Activated CD4-positive, alpha-beta T cell treated with anti-CD3 and anti-CD28 coated beads, Interleukin-2, amount 50 U/mL, for 24 hours (primary cell): ENCODE measurements at places on chromosomes 2 and 18.

DNA sequence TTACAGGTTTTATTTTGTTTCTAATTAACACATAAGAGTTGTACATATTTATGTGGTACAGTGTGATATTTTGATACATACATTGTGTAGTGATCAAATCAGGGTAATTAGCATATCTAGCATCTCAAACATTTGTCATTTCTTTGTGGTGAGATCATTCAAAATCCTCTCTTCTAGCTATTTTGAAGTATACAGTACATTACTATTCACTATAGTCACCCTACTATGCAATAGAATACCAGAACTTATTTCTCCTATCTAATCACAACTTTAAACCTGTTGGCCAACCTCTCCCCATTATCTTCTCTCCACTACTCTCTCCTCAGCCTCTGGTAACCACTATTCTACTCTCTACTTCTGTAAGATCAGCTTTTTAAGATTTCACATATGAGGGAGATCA is 325.8 kb downstream of the CYP26B1 start:
- DNase-seq = no peak

DNA sequence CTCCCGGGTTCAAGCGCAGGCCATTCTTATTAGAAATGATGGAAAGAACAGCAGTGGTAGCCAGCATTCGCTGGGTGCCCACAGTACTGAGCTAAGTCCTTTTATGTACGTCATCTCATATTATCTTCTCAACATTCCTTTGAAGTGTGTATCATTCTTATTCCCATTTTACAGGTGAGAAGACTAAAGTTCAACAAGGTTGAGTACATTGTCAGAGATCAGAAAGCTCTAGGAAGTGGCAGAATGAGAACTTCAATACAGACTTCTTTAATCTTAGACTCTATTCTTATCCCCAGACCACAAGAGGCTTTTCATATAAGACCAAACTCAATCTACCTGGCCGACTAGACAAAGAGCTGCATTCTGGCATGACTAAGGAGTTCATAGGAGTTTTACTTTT is 86.7 kb downstream of the NPAS2 start:
- no peak for DNase-seq

GRCh38 chr2:146467425-146467824 is 1377.4 kb upstream of the ACVR2A start:
- no peak for DNase-seq

GRCh38 chr18:48459016-48459415 is 49.8 kb upstream of the ZBTB7C start:
- no peak for DNase-seq

GRCh38 chr18:43222501-43222900 is 54.8 kb downstream of the SYT4 start:
- no peak for DNase-seq
